ENCODE measurements at places on chromosomes 3 and 15.

DNA sequence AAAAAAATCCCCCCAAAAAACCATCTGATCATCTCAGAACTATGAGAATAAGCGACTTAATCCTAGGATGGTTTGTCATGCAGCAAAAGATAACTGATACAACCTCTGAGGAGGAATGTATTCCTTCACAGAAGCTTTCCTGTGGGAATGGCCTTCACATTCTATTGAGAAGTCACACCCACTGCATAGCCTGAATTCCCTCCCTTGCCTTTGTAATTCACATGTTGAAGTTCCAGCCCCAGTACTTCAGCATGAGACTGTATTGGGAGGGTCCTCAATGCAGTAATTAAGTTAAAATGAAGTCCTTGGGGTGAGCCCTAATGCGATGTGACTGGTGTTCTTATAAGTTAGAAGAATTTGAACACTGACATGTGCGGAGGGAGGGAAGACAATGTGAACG, 395.2 kb downstream of the TUSC7 start:
- no peak for DNase-seq

GRCh38 chr3:32203854-32204253, 34.6 kb upstream of the CMTM8 start:
- DNase-seq: no peak

GRCh38 chr3:57133157-57133556, 32.0 kb downstream of the IL17RD start:
- DNase-seq: no peak

DNA sequence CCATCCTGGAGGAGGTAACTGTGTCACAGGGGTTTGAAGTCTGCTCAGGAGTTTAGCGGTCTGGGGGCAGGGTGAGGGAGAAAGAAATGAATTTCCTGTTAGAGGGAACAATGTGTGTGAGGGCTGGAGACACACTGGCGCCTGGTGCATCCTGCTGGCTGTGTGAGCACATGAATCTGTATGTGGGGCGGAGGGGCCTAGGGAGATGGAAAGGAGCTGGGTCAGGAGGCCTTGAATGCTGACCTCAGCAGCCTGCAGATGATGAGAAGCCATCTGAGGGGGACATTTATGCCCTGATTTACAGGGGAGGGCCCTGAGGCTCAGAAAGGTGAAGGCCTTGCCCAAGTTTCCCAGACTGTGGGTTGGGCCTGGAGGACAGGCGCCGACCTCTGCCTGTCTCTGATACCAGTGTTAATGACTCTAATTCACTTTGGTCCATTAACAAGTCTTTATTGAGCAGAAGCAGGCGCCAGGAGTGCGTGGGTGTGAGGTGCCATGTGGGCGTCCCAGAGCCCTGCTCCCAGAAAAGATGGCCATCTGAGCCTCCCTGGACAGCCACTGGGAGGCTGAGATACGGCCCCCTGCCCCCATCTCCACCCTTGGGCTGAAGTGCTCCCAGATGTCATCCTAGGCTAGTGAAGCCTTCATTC, 34.8 kb downstream of the LINGO1 start:
- DNase-seq: no peak

DNA sequence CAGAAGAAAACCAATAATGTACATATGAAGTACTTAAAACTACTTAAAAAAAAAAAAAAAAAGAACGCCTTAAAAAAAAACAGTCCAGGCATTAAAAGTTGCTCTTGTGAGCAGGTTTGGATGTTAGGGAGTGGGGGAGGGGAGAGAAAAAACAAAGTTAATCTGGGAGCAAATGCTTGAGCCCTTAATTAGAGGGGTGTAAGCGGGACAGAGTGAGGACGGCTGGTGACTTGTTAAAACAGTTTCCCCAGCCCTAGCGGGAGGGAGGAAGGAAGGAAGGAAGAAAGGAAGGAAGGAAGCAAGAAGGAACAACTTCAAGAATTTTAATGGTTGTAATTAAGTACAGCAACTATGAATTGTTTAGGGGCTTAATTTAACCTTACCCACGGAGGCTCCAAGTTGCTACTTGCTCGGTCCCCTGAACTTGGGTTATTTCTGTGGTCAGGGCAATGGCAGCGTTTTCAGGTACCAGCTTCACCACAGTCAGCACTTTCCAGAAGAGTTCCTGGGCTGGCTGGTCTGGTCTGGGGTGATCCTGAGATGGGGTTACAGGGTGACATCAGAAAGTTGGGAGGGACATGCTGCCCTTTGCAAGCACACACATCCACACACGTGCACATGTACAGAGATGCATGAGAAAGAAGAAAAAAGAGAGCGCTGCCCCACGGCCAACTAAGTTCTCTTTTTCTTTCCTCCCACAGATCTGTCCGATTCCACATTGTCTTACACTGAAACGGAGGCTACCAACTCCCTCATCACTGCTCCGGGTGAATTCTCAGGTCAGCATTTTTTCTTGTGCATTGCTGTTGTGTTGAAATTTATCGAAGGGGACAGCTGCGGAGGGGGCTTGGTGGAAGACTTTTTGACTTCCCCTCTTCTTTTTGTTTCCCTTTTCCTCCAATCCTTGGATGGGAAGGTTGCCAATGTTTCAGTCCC, 14.0 kb downstream of the SMAD6 start:
- DNase-seq: no peak

- DNase-seq: no peak
These were observed 19.8 kb downstream of the TYRO3 start for GRCh38 chr15:41578736-41579383.

GRCh38 chr3:57007521-57008460, 52.7 kb upstream of the SPATA12 start:
- no peak for DNase-seq

- no peak for DNase-seq
These were observed 189.8 kb upstream of the GOLIM4 start for GRCh38 chr3:168285506-168285905.

GRCh38 chr3:13070391-13071070, 2.7 kb downstream of the IQSEC1 start:
- DNase-seq: no peak

- no peak for DNase-seq
These were observed 58.1 kb downstream of the TGFBR2 start for GRCh38 chr3:30664459-30664858.

GRCh38 chr3:149085828-149086231, 503 bp downstream of the HLTF start:
- DNase-seq: no peak

DNA sequence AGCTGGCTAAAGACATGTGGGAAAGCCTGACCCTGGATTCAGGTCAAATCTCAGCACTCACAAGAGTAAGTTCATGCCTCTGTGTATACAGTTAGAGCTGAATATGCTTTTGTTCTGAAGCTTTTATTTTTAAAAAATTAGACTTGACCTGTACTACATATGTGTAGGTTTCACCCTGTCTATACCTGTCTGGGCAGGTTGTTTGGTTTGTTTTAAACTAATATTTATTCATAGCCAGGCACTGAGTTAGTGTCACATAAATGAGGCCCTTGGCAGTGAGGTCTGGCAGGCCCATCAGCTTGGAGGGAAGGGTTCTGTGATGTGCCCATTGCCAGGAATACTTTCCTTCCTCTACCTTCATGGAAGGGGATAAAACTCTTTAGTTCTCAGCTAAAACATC, 1.9 kb downstream of the DNAJA4 start:
- DNase-seq: no peak

DNA sequence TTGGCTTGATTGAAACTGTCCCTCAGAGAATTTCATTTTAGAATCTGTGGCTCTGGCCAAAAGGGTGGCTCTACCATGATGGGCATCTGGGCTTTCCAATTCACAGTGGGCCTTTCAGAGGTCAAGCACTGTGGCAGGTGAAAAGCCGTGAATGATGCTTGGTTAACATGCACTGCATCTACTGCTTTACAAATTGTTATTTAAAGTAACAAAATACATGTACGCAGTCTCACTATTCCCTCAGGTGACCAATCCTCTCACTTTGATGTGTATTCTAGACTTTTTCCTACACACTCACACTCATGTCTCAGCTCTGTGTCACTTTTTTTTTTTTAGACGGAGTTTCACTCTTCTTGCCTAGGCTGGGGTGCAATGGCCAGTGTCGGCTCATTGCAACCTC, 70.5 kb downstream of the MGLL start:
- DNase-seq: no peak

GRCh38 chr15:67907184-67907723, 67.4 kb upstream of the RNU6-1 start:
- DNase-seq: no peak

DNA sequence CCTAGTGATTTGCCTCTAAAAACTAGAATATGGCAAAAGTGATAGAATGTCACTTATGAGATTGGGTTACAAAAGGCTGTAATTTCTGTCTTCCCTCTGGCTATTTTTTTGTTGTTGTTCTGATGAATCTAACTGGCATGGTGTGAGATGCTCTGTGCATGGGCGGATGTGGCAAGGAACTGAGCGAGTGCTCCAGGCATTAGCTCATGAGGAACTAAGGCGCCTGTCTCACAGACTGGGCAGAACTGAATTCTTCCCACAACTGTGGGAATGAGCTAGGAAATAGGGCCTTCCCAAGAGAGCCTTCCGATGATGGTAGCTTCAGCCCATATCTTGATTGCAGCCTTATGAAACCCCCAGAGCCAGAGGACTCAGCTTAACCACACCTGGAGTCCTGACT, 222.5 kb downstream of the NR2F2 start:
- DNase-seq: no peak

DNA sequence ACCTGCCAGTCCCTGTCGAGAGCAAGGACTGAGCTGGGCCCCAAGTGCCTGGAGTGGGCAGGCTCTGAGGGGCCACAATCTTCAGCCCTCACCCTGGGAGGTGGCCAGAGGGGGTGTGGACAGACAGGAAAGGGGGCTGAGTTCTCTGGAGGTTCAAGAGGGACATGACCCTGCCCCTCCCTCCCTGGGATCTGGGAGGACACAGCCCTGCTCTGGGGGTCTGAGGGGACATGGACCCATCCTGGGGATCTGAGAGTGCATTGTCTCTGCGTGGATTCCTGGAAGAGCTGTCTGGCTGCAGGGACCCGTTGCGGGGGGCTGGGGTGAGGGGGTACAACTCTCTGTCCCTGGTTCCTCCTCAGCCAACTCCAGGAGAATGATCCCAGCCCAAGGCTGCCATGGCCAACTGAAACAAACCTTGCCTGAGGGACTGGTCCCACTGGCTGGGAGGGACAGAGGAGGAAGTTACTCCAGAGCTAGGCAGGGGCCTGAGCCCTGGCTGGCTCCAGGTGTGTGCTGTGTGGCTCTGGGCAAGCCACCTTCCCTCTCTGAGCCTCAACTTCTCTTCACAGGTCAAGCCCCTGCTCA, 29.0 kb downstream of the PTH1R start:
- no peak for DNase-seq

DNA sequence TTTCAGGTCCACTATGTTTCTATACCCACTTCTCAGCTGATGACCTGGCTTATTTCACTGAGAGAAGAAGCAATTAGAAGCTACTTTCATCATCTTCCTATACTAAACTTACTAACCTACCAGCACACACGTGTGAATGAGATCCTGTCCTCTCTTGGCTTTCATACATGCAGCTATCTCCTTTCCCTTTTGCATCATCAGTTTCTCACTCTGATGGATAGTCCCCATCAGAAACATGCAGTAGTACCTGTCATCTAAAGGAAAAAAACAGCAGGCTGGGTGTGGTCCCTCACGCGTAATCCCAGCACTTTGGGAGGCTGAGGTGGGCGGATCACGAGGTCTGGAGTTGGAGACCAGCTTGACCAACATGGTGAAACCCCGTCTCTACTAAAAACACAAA, 237.6 kb upstream of the C2CD4B start:
- DNase-seq: no peak

DNA sequence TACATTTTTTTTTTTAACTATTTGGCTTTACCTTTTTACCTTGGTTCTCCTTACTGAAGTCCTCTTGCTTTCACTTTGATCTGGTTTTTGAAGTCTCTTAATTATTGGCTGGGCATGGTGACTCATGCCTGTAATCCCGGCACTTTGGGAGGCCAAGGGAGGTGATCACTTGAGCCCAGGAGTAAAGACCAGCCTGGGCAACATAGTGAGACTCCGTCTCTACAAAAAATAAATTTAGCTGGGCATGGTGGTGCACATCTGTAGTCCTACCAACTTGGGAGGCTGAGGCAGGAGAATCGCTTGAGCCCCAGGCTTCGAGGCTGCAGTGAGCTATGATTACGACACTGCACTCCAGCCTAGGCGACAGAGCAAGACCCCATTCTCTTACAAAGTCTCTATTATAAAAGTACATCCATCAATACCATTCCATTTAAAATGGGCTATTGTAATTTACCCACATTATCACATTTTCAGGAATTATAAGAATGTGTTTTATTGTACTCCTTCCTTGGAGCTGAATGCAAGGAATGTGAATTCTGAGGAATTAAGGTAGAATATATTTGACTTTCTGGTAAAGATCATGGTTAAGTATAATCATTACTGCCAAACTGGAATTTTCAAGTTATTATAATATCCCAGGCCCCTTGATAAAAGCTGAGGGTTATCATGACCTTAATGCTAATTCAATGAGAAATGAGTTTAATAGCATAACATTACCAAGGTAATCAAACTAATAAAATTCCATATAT, 49.0 kb downstream of the MSL2 start:
- no peak for DNase-seq

- no peak for DNase-seq
These were observed 1.6 kb downstream of the TSC22D2 start for GRCh38 chr3:150409512-150410310.

DNA sequence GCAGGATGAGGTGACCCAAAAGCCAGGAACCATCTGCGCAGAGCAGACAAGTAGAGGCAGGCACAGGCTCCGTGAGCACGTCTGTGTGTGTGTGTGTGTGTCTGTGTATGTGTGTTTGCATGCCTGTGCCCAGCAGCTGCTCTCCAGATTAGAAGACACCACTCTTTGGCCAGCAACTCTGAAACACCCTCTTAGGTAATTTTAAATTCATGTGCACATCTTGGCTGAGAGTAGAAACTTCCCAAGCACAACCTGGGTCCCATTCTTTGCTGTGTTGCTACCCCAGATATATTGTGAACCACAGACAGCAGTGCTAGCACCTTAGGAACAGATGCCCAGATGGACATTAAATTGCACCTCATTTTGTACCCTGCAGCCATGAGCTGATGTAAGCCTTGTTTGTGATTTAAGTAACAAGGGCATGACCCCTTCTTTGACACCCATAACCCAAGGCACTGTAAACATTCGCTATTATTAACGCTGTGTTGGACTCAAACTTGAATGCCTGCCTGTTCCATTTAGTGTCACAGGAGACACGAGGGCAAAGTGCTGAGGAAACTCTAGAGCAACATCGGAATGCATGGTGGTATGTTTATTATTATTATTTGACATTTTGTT, at the start of gene FILIP1L:
Gene FILIP1L, minus strand, starts transcription at position 89 of the 618 bp plus-strand sequence.
- DNase-seq: no peak

DNA sequence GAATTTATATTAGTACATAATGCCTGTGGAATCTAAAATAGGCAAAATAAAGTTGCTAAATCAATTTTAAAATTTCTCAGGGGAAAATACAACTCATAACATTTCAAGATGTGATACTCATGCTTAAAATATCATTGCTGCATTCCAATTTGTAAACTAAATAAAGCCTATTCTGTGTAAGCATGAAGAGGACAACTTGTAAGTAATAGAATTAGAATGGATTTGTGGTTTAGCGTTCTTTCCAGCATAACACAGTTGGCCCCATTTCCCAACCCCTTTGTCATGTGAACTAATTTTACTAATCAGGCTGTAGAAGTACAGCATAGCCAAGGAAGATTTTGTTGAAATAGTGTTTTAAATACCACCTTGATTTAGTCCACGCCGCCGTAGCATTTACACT, 437.2 kb downstream of the SI start:
- no peak for DNase-seq

Measured in cortex of kidney (tissue), 1 donor.